Esophagus squamous epithelium (tissue), 5 donors: ENCODE measurements at places on chromosomes 12 and 14.
A peak's percentile ranks its signal among the peaks of the same experiment; 100 is the strongest.

DNA sequence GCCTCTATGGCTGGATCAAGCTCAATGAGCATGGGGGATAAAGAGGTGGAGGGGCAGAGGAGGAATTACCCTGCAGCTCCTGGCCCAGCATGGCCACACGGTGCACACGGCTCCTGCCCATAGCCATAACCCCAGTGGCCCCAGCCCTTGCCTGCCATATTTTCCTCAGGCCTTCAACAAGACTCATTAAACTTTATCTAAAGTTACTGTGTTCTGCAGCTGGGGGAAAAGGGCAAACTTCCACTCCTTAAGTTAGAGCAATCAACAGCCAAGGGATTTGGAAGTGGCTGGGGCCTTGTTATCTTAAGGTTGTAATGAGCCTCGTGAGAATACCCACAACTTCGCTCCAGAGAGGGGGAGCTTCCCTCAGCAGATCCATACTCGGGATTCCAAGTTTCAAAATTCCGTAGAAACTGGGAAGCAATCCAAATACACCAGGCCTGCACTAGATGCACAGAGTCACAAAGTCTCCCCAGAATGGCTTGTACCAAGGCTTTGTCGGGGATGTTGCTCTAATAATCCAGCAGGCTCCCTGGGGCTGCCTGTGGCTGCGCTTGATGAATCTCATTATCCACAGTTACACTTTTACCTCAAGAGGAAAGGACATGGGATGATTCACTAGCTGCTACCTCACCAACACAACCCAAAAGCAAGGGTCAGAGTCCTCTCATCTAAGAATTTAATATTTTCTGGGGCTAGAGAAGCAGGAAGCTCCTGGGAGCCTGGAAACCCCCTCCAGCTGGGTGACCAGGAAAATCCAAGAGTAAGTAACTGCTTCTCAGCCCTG, 13.0 kb upstream of the OR6J1 start:
- DNase-seq, result no peak

GRCh38 chr14:37588956-37589714, 5.9 kb downstream of the FOXA1 start:
- DNase-seq, result no peak

DNA sequence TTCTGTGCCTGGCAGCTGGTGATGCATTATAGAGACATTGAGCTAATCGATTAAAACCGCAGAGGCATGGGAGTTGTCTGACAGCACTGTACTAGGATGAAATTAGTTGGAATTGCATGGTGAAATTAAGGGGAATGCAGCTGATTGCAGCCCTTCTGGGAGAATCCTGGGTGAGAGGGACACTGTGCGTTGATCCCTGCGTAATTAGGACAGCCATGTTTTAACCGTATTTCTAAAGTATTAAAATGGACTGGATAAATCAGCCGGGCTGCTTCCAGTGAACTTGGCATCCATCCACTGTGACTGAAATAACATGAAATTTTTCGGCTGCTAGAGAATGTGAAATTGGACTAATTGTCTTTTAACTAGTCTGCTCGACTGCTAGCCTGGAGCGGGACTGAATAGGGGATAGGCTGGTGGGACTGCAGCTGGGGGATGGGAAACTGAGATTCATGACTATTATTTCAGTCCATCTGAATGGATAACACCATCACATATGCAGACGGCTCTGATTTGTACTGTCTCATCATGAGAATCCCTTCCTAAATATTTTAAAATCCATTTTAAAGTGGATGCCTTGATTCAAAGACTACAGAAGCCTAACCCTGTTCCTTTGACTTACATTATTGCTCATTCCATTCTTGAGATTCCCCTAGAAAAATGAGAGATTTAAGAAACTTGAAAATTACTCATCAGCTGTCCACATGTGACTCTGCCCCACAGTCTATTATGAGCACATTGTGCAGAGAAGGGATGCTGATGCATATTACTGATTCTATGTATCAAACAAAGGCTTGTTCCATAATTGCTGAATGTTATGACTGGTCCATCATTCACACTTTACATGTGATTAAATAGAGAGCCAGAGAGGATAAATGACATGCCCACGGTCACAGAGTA, 343.9 kb downstream of the NPAS3 start:
- DNase-seq, result no peak

DNA sequence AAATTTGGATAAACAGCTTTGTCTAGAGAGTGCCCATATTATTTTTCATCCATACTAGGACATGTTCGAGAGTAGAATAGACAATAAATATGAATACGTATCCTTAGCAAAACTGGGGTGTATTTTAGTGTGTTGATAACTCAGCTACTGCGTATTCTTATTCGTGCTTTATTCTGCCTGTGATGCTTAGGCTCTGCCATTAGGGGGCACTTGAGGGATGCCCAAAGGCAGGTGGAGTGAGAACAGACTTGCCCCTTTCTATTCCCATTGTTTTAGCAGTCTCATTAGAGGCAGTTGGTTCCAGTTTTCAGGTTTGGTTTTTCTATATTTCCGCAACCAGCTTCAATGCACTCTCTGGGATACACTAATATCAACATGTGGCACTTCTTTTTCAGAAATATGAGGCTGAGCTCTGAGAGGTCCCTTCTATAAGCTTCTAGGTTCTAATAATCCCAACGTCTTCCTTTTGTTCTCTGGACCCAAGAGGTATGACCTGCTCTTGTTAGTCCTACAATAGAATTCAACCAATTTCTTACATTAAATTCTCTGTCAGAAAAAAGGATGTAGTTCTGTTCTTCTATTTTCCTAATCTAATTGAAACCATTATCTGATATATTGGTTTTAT, 985.7 kb upstream of the FBXO33 start:
- no peak for DNase-seq

DNA sequence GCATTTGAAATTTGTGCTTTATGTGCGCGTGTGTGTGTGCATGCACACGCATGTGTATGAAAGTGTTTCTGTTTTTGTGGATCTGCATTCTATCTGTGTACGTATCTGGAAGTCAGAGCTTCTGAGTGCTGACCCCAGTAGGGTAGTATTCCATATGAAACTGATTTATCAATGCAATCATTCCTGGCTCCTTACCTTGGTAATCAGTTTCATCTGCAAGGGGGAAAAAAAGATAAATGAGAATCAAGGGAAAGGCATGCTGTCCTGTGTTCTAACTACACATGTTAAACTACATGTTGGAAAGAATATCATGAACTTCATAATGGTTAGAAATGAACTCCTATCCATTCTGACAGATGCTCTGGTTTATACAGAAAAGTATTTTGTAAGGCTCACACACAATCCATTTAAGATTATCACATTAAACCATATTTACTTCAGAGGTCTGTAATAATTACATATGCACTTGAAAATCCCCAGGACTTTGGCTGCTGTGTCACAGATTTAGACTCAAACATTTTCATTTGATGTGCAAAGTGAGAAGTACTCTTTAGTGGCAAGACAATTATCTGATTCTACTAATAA, 276.1 kb upstream of the LMO3 start:
- DNase-seq, result no peak

- no peak for DNase-seq
Measured at GRCh38 chr14:67668559-67668958, 5.9 kb downstream of the VTI1B start.

DNA sequence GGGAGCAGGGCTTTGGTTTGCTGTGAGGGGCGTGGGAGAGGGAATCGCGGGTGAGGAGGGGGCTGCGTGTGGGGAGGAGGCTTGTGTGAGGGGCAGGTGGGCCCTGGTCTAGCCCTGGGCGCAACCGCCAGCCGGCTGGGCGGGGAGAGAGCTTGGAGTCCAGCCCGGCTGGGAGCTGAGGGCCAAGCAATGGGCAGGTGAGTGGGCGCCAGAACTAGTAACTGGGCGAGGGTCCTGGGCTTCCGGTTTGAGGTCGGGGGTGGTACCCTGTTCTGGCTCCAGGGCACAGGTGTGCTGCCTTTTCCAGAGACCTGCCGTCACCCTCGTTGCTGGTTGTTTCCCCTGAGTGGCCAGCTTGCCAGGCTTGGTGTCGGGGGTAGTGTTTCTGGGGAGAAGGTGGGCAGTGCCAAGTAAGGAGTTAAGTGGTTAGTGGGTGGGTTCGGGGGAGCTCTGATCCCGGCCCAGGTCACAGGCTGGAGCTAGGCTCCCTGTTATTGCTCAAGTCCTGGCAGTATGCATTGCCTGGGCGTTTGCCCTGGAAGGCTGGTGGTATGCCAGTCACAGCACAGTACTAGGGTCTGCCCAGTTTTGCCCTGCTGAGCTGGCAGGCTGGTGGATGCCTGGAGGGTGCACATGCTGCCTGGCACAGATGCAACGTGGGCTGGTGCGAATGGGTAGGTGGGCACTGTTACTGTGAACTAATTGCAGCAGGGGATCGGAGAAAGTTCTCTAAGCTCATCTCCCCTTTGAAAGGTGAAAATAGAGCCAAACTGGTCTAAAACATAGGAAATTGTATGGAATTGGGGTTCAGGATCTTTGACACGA, 683 bp downstream of the CIPC start:
- DNase-seq, result peak; percentile 37

- DNase-seq, result no peak
Measured at GRCh38 chr14:26984311-26985177, 386.7 kb upstream of the NOVA1 start.

- DNase-seq, result no peak
Measured at GRCh38 chr12:120181991-120182631, 12.4 kb downstream of the GCN1 start.

DNA sequence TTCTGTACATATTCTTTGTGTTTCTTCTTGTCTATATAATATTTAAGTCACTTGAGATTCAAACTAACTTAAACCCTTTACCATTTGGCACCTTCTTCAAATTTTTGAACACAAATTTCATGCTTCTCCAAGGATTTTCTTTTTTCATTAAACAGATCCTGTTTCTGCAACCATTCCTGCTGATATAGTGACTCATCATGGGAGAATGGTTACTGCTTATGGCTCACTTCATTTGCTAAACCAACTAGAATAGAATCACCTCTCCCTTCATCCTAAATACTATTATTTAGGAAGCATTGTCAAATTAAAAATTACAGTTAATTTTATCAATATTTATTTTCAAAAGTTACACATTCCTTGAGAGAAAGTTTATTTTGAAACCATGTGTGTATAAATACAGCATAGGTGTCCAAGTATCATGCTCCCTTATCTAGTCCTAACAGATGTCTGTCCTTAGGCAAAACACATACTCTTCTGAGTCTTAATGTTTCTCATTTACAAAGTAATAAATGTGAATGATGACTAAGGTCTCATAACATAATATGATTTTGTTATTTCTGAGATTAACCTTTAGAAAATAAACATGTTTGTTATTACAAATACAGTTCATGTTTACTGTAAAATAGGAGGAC, 40.7 kb downstream of the PLCZ1 start:
- DNase-seq, result no peak

DNA sequence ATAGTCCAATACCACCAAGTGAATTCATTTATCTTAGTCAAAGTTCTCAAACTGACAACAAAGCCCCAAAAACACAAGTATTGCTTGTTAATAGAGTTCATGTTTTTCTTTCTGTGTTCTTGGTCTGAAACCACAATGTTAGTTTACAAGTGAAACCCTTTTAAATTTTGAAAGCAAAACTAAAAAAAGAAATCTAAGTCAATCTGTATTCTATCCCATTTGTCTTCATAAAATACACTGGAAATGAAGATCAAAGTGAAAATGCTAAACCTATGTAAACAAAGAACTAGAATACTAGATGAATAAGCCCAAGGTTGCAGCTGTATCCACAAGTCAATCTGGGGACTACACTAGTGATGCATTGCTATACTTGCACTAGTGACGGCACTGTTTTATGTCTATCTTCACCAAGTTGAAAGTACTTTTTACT, 10.4 kb downstream of the MAP4K5 start:
- no peak for DNase-seq

GRCh38 chr14:30210630-30211029, 283.0 kb upstream of the PRKD1 start:
- DNase-seq, result no peak

DNA sequence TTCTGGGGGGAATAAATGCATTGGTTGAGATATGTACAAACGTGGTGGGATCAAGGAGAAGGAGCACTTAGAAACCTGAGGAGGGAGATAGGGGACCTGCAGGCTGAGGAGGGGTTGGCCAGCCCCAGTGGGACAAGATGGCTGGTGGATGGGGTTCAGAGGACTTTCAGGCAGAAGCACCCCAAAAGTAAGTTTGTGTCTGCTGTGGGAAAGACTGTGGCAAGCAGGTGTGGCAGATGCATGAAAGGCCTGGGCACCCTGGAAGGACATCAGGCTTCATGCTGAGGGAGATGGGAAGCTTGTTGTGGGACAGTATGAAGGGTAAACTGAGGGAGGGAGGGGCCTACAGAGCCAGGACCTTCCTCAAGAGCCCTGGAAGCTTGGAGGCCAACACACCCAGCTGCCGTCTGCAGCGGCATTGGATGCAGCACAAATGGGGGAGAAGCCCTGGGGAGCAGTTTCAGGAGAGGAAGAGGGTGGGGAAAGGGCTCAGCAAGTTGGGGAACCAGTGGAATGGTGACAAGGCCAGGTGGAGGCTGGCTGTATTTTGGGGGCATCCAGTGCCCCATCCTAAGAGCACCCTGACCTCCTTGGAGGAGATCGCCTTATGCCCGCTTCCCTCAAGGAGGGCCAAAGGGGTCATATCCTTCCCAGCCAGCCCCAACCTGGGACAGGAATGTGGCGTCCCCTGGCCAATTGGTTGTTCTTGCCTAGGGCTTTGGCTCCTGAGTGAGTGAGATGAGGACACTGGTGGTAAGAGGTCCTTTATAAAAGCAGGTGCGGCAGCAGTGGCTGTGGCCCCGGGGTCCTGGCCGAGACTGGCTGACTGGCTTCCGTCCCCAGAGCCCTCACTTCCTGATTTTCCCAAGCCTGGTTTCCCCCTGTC, 20.7 kb downstream of the NFKBIA start:
- no peak for DNase-seq

GRCh38 chr12:63869656-63870055, 25.2 kb downstream of the SRGAP1 start:
- no peak for DNase-seq

DNA sequence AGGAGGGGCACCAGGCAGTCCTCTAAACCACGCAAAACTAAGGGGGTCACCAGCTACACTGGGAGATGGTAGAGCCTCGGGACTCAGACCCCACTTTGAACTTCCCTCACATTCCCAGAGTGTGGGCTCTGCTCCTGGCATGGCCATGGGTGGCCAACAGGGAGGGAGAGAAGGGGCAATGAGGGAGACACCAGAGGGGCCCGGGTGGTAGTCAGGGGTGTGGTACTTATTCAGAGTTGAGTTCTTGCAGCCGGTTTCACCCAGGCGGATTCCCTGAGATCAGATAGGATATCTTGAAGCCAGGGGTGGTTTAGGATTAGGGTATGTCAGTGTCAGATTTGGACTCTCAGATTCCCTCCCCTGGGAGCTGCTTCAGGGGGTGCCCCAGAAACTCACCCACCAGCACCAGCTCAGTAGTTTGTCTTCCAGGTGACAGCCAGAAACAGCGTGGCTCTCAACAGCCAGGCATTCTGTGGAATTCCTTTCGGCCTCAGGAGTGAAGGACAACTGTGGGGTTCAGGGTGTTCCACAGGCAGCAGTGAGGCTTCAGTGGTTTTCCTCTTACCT, 56.0 kb downstream of the ELK3 start:
- DNase-seq, result no peak
